NCI-H510A (cell line): ENCODE measurements at places on chromosomes 4 and X.

DNA sequence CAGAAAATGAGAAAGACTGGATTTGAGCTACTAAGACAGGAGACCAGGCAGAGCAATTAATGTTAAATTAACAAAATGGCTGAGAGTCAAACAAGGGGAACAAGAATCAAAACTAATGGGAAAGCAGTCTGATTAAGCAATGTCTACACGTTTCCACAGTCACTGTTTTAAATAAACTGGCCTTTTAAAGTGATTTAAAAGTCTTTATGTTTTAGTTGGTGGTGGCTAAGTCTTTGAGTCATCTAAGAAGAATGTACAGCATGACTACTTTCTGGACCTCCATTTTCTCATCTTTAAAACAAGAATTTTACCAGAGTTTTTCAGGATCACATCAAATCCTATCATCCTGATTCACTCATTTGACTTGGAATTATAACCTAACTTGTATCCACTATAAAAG, 233.8 kb downstream of the ENOX2 start:
- DNase-seq: no peak

DNA sequence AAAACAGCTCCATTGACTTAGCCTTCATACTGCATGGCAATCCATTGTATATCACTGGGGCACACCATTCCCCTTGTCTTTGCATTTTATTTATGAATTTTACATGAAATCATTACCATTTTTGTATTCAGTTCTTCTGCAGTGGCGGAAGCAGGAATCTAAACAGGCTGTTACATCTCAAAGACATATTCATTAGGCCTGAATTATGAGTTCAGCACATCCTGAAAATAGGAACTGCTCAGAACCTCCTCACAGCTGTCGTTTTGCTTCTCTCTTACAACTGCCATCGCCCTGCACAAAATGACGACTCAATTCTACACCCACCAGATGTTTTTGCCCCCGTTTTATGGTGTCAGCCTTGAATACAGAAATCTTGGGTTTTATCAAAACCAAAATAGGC, 474.4 kb upstream of the MAGEB18 start:
- no peak for DNase-seq

GRCh38 chrX:39201305-39201990, 400.2 kb downstream of the MID1IP1 start:
- no peak for DNase-seq

GRCh38 chr4:175380841-175381240, 431.2 kb downstream of the GPM6A start:
- DNase-seq: no peak

GRCh38 chr4:6172093-6172926, 28.0 kb downstream of the JAKMIP1 start:
- no peak for DNase-seq

DNA sequence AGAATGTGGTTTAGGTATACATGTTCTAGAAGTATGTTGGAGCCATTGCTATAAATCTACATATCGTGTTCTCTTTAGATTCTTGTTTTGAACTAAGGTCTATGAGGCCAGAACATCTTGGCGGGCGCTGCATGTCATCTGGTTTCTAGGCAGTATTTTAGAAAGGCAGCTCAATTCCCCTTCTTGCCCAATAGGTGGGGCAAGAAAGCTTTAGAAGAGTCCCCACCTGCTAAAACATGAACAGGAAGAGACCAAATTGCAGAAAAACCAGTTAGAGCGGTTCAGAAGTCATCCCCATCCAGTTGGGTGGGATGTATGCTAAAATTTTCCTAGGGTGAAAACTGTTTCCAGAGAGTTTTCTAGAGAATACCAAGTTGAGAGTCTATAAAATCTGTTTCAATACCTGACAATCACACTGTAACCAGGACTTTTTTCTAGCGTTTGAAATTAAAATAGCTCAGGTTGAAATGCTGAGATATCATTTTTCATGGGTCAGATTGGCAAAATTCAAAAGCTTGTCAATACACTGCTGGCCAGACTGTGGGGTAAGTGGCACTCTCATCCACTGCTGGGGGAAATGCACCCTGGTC, 17.5 kb upstream of the SH3KBP1 start:
- no peak for DNase-seq

- DNase-seq: no peak
Observed at GRCh38 chrX:31331928-31332327, 260.1 kb upstream of the FTHL17 start.

DNA sequence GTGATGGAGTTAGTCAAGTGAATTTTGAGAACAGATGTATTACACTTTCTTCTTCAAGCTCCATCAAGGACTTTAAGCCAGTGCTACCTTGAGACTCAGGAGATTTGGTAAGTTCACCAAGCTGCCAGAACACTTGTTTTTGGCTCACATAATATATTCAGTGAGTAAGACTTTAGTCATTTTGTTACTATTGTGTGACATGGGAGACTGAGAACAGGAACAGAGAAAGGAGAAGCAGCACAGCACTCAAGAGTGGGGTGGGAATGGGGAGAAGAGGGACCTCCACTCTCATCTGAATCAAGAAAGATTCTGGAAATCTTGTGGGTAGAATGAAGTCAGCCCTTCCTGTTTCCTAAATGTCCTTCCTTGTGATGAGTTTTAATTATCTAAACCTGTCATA, 87.3 kb upstream of the TET2 start:
- DNase-seq: no peak

DNA sequence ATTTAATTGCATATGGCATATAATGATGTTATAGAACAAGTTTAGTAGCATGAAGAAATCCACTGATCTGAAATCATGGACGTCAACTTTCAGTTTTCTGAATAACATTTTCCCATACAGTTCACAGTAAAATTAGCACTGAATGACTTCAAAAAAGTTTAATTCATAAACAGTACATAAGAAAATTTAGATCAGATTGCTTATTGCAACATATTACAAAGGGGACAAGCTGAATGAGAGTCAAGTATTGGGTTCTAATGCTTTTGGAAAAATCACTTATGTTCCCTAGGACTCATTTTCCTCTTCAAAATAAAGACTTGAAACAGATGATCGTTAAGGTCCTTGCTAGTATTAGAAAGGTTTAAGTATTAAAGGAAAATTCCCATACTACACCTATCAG, 898.3 kb upstream of the INTU start:
- DNase-seq: no peak

- no peak for DNase-seq
Observed at GRCh38 chrX:138777230-138777629, 65.7 kb upstream of the FGF13 start.

GRCh38 chrX:9538544-9539045, 73.7 kb downstream of the TBL1X start:
- peak; percentile 73 for DNase-seq

DNA sequence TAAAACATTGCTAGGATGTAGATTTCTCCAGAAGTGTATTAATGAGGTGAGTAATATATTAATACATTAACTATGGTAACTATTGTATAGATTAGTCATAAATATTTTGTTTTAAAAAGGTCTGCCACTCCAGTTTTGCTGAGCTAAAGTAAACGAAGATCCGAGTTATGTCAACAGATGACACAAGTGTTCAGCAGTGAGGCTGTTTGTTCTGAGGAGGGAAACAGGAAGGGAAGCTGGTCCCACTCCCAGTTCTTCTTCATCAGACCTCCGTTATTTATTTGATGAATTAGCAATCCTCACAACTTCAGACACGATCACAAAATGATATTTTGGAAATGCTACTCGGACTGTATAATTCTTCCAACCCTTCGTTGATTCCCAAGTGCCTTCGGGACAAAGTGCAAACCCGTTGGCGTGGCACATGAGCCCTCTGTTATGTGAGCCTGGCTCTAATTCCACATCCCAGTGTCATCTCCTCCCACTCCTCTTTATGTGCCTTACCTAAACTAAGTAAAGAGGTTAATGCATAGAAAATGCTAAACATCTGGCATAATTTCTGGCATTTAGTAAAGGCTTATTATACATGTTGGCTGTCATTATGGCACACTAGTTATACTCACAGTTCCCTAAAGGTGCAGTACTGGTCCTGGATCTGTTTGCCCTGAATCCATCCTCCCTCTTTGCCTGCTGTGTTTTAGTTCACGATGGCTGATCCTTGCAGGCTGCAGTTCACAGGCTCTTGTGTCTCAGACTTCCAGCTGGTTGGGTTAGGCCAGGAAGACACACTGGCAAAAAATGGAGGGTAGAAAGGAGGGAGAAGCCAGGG, 190.6 kb upstream of the LNX1 start:
- peak; percentile 40 for DNase-seq

GRCh38 chrX:136608295-136608933, 39.5 kb upstream of the CD40LG start:
- DNase-seq: no peak

GRCh38 chr4:2168469-2169319, 73.2 kb downstream of the HAUS3 start:
- DNase-seq: no peak

DNA sequence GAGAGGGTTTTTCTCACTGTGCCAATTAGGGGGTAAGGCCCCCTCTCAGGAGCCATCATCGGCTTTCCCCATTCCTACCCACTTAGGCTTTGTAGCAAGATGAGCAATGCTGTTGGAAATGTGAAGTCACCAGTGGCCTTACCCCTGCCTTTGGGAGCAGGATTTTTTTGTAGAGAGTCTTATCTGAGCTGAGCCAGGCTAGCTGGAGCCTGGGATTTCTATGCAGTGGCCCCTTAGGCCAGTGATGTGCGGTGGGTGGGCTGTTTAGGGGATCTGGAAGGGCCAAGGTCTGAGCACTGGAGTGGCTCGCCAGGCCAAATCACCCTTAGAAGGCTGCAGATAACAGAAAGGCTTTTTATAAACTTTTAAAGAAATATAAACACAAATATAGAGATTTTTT, 4.2 kb downstream of the CXorf65 start:
- no peak for DNase-seq

DNA sequence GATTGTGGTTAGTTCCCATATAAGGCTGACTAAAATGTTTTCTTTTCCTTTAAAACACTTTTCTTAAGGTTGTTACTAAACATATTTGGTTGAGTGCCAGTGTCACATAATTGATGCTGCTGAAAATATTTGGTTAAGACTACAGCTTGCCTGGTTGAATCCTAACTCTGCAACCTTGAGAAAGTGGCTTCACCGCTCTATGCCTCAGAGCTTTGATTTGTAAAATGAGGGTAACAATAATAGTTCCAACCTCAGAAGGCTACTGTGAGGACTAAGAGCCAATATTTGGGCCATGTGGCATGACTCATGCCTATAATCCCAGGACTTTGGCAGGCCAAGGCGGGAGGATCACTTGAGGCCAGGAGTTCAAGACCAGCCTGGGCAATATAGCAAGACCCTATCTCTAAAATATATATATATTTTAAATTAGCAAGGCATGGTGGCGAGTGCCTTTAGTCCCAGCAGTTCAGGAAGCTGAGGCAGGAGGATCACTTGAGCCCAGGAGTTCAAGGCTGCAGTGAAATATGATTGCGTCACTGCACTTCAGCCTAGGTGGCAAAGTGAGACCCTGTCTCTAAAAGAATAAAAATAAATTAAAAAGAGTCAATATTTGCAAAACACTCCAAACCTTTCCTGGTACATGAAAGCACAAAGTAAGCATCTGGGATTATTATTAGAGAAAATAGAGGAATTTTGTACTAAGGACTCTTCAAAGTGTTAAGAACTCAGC, 7.1 kb upstream of the NEIL3 start:
- DNase-seq: no peak

GRCh38 chrX:39946822-39947221, 150.9 kb downstream of the BCOR start:
- no peak for DNase-seq
